SK-N-MC (cell line): ENCODE measurements at places on chromosomes 16 and 17.

DNA sequence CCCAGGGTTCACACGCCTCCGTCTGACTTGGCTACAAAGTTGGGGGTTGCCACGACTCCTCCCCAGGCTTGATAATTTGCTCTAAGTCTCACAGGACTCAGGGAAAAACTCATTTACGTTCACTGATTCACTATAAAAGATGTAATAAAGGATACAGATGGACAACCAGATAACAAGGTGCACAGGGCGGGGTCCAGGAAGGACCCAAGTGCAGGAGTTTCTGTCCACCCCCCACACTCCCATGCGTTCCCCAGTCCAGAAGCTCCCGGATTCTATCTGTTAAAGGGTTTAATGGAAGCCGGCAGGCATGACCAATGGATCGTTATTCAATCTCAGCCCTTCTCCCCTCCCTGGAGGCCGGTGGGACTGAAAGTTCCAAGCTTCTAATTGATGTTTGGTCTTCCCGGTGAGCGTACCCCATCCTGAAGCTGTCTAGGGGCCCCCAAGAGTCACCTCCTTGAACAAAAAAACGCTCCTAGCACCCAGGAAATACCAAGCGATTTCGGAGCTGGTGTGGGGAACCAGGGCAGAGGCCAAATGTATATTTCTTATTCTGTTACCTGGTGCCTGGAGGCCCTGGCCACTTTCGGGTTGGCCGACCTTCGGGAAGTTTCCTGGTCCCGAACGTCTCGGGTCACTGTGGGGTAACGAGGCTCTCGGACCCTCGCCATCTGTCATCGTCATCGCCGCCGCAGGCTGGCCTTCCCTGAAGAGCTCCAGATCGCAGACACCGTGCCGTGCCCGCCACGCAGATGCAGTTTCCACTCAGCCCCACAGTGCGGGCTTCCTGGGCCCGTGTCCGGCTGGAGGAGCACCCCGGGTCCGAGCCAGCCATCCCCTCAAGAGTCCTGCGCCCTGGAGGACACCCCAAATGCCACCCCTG, 13.5 kb upstream of the METRNL start:
- DNase-seq, result no peak

DNA sequence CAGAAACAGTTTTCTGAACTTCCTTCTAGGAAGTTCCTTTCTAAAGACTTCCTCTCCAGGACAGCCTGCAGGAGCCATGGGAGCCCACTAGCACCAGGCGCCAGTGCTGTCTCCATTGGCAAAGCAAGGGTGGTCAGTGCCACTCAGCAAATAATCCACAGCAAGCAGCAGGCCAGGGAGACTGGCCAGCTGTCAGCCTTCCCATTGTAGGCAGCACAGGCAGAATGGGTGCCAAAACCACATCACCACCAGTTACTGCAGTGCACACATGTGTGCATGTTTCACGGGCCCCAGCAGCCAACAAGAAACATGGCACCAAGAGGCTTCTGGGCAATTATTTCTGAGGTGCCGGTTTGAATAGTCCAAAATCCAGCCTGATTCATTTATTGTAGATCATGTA, 26.7 kb downstream of the DNASE1 start:
- DNase-seq, result no peak

DNA sequence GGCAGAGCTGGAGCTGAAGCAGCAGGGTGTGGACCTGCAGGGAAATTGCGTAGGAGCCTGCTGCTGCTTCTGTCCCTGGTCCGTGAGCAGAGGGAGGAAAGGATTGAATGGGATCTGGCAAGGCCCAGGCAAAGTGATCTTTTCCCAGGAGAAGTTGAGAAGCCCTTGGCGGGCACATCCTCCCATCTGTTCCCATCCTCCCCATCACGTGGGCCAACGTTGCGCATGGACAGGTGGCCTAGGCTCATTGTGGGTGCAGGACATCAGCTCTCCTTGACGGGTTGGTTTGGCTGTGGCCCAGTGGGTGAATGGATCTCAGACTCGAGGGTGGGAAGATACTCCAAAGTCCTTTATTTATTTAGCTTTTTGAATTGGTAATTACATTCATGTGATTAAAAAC, 29.4 kb upstream of the POLR3E start:
- no peak for DNase-seq

GRCh38 chr17:77136420-77136767, 4.4 kb upstream of the SEC14L1 start:
- no peak for DNase-seq

DNA sequence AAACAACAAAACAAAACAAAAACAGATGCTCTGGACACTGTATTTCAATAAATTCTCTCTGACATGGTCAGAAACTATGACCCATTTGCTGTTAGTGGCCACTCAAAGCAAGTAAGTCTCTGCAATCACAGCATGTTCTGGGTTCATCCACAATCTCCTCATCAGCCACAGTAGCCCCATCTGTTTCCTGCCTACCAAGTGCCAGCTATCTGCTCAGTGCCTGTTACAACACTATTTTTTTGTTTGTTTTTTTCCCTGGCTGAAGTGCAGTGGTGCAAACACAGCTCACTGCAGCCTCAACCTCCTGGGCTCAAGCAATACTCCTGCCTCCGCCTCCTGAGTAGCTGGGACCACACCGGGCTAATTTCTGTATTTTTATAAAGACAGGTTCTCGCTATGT, 137.9 kb downstream of the SOX9 start:
- no peak for DNase-seq

DNA sequence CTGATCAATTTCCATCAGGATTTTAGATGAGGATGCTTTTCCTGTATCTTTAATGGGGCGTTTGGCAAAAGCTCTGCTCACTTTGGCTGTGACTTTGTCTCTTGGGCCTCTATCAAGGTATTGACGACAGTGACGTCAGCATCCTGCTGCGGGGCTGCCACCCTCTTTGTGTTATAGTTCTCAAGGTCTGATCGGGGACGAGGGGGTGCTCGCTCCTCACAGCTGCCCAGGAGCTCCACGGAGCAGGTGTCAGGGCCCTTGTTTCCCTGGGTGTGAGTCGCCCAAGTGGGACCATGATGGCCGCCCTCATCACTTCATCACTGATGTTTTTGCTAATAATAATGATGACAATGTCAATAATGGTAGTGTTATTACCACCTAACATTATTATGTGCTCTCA, 65.4 kb downstream of the CMIP start:
- DNase-seq, result no peak

DNA sequence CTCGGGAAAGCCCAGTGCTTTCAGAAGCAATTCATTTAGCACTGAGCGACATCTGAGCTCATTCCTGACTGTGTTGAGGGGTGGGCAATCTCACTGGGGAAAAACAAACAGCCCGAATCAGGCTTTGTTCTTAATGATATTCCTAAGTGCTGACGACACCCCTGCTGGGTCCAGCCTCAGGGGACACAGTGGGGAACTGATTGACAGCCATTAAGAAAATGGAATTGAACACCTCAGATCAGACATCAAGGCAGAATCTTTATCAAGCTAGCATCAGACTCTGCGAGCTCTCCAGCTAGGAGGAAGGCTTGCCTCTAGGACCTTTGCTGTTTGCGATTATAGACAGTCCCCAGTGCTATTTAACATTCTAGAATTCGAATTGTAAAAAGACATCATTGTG, 22.5 kb upstream of the LYRM9 start:
- DNase-seq, result no peak

GRCh38 chr17:30961209-30962188, 9.3 kb upstream of the RNF135 start:
- no peak for DNase-seq

- no peak for DNase-seq
These were observed 45.8 kb downstream of the PITPNC1 start for GRCh38 chr17:67422897-67423296.

DNA sequence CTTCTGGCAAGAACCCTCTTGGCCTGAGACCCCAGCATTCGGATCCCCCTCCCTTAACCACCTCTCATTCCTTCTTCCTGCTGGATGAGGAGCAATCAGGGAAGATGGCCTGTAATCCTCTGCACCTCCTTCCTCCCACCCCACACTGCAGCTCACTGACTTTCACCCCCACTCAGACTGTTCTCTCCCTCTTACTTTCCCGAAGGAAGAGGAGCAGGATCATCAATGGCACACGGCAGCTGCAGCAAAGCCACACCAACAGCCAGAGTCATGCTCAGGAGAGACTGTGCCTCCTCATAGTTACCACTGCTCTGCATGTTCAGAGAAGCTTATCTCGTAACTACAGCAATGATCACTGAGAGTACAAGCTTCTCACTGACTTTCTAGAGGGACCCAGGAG, 10.1 kb upstream of the TMEM101 start:
- no peak for DNase-seq

- DNase-seq, result no peak
These were observed 33.9 kb upstream of the GSE1 start for GRCh38 chr16:85579191-85579590.

DNA sequence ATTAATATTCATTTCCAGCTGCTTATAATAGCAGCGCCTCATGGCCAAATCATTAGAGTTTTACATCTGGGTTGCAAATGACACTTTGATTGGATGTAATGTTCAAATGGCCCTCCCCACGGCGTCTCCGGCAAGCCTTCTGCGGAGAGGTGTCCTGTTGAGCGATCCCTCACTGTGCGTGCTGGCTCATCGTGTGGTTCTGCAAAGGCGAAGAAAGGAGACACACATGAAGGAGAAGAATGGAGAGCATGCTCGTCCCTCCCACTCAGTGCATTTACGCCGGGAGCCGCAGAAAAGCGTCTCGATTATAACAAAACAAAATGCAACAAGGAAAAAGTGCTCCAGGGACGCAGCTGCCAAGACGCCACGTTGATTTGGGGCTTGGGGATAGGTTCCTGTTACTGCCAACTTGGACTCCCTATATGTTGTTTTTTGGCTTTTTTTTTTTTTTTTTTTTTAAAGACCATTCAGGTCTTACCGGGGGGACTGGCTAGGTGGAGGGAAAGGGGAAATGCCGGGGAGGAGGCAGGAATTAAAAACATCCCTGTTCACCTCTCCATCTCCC, 117.6 kb downstream of the C16orf78 start:
- no peak for DNase-seq

GRCh38 chr16:50756473-50756872, 14.6 kb downstream of the CYLD start:
- no peak for DNase-seq

DNA sequence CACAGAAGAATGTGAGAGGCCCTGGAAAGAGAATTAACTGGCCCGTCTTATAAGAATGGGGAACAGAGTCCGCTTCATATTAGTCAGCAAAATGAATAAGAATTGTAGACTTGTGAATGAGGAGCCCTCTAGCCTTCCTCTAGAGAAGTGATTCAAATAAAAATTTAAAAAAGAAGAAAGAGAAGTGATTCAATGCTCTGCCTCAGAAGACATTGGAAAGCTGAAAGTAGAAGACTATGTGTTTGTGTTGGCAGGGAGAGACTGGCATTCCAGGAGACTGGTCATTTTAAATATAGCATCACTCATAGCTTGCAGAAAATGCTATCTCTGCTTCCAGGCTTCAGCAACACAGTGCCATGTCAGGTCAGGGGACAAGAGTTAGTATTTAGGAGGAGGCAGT, 190.6 kb upstream of the HS3ST3A1 start:
- DNase-seq, result no peak
